ENCODE measurements at places on chromosomes 4 and X.

DNA sequence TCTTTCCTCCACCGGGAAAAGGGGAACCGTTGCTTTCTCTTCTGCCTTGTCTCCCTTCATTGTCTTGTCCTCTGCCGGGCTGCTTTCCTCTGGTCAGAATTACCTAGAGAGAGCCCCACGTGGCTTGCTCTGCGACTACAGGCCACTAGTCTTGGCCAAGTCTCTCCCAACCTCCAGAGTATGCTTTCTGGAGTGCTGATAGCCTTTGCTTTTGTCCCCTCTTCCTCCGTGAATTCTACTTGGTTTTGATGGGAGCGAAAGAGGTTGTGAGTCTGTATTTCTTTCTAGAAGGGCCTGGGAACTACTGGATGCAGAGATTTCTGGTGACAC is 5.3 kb upstream of the POU4F2 start:
- no peak for DNase-seq

- no peak for DNase-seq
Measured at GRCh38 chr4:10958226-10958856, 273.8 kb upstream of the CLNK start.

DNA sequence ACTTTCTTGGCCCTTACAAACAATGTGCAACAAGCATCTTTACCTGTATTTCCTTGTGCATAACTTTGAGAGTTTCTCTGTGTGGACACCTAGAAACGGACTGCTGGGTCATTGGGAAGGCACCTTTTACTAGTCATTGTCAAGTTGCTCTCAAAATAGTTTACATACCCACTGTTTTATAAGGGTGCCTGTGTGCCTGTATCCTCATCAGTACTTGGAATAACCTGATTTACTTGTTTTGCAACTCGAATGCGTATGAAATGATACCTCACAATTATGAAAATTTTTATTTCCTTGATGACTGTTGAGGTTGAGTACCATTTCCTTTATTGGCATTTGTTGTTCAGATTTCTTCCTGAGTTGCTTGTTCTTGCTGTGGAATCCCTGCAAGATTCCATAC is 150.8 kb downstream of the STIM2 start:
- DNase-seq: no peak

DNA sequence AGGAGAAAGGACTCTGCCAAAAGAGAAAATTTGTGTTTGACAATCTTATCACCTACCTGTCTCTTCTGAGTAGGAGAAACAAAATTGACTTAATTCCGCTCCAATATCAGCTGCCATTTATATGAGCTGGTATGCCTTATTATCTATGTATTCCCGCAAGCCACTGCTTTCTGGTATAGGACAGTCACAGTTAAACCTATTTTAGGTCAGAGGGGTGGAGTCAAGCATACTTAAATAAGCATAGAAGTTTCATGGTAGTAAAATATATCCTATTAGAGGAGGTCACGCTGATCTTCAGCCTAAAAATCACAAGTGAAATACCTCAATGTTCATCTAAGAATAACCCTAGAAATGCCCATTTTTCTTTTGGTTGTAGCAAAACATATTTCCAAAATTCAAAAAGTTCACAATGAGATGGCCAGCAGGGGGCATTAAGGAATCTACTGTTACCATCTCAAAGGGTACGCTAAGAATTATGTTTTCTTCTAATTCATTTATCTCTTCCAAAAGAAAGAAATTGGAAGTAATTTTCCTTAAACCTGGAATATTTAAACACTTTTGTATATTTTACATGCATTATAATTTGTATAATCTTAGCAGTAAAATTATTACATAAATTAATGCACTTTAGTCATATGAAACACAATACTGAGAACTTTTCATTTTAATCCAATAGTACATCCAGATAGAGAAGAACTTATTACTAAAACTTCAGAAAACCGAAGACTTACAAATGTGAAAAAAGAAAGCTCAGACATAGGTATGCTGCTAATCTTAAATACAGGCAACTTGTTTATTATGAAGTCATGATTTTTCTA is 10.5 kb downstream of the PPAT start:
- DNase-seq: peak; percentile 19

DNA sequence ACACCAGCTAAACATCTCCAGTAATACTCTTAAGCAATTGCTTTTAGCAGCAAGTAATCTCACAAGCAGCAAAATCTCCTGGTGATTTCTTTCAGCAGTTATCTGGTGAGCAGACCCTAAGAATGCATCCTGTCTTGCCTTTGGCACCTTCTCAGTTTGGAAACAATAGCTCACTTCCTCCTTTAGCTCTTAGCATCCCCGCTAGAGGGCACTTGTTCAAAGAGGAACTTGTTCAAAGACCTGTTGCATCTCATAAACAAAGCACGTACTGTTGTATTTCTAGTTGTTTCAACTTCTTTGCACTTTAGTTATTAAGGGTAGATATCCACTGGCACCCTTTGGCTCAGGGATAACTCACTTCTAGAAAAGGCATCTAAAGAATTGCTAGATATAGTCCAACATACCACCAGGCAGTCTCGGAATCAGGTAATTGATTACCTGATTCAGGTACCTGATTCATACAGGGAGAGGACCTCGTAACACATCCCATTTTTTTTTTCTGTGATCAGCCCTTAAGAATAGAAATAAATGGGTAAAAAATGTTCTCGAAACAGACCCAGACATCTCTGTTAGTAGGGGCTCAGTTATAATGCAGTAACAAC is 81.9 kb upstream of the QRFPR start:
- DNase-seq: no peak

DNA sequence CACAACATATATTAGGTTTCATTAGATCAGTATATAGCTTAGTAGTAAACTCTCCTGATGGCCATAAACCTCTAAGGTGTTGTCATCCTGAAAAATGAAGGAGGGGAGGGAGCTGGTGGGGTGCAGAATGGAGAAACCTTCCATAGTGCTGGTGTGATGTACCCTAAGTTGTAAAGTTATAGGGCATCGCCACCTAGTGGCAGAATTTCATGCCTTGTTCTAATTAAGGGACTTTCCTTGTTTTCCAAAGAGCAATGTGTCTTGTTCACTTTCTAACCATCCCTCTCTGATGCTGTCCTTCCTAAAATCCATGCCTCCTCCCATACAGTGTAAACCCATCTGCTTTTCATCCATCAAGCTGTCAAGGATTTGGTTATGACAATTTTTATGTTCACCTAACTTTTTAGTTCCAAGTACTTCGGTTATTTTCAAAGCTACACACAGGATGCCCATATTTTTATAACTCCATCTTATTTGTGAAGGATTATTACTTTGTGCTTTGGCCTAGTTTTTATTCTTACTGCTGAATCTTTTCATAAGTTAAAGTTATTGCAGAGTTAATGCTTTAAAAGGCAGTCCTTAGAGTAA is 4.5 kb downstream of the NBDY start:
- peak; percentile 51 for DNase-seq
